ENCODE measurements at places on chromosomes 2 and 18. TPM values are rescaled to one million over a fixed set of nuclear protein-coding genes. Genes with fewer than 3 reads are reported as not detected.

GRCh38 chr2:145592361-145592760, 1072.4 kb upstream of the ZEB2 start:
- H3K36me3 ChIP-seq: no peaks in the 10 kb centered on the region
- H3K4me3 ChIP-seq: no peak overlapping the region
- no peaks in the 10 kb centered on the region for H3K27me3 ChIP-seq
- H3K27ac ChIP-seq: no peak overlapping the region
- no peak for DNase-seq

Gene MC5R
- not detected for total RNA-seq

Gene ALKAL2
- total RNA-seq: not detected

Gene MEMO1
- 20.9 TPM for total RNA-seq
